ENCODE measurements at places on chromosomes 6 and 20.

GRCh38 chr6:152309648-152310047 lies 327.5 kb downstream of the SYNE1 start:
- no peak for DNase-seq

DNA sequence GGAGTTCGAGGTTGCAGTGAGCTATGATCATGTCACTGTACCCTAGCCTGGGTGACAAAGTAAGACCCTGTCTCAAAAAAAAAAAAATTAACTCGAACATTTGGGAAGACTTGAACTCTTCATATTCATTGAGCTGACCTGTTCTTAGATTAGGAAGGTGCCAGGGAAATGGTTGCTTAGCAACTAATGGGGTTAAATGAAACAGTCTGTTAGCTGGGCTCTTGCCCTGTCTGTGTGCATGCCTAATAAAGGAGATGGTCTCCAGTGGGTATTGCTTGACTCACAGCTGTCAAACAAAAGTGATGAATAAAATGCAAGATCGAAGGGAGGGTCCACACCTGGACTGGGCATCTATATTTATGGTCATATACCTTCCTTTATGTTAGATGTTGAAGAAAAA lies 101.8 kb downstream of the KLHL32 start:
- DNase-seq = no peak

GRCh38 chr20:10897336-10897735 lies 223.5 kb upstream of the JAG1 start:
- DNase-seq = no peak

GRCh38 chr20:53080687-53080962 lies 108.5 kb downstream of the TSHZ2 start:
- no peak for DNase-seq

DNA sequence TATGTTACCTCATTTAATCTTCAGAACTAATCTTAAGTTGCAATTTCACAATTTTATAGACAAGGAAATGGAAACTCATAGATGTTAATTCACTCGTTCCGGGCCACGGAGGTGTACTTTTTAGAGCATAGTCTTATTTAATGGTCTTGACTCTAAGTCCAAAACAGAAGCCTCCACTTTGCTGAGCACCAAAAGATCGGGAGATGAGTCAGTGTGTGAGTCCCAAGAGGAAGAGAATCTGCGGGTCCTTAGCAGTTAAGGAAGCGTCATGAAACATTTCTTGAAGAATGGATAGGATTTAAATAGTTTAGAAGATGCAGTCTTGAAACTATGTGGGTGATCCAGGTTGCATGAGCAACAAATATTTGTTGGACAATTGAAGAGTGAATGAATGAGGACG lies 231.8 kb upstream of the QKI start:
- DNase-seq = no peak

GRCh38 chr6:131867744-131868143 lies 59.9 kb downstream of the ENPP1 start:
- no peak for DNase-seq

DNA sequence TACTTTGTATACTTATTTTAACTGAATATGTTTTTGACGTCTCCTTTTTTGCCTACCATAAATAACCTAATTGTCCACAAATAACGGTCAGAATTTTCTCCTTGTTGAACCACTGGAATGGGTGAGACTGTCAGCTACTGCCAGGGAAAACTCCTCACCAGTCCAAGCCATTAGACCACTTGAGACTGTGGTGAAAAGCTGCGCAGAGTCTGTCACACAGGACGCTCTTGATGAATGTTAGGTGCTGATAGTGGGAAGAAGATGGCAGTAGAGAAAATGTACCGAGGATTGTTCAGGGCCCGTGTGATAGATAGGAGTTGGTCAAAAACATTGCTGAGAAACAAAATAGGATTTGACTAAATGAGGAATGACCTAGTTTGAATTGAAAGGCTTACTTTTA lies 75.6 kb upstream of the KIF25 start:
- DNase-seq = no peak

- no peak for DNase-seq
These were observed 81.5 kb downstream of the EDN1 start for GRCh38 chr6:12371641-12372146.

- no peak for DNase-seq
These were observed 44.2 kb upstream of the ARFGEF2 start for GRCh38 chr20:48877304-48877703.

- DNase-seq = no peak
These were observed 5.0 kb downstream of the FAM217B start for GRCh38 chr20:59945175-59945574.

DNA sequence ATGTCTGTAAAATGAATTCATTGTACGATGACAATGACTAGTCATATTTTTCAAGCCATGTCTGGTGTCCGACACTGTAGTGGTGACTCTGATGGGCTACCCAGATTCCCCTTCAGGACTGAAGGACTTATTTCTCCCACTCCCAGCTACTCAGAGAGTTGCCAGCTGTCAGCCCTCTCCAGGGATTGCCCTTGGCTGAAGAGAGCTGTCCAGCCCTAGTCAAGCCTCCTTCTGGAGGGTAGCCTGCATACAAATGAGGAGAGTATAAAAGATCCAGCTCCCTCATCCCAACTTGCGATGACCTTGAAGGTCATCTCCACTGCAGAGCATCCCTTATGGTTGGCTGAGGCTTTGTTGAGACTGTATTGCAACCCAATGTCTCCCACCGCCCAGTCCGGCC lies 29.9 kb downstream of the JPH2 start:
- no peak for DNase-seq

Data from cortex of kidney (tissue), 1 donor.